Tibial nerve (tissue), 4 donors: ENCODE measurements at places on chromosomes 11 and 22. TPM values are rescaled to one million over a fixed set of nuclear protein-coding genes. Genes with fewer than 3 reads are reported as not detected.
A peak's percentile ranks its signal among the peaks of the same experiment; 100 is the strongest.

DNA sequence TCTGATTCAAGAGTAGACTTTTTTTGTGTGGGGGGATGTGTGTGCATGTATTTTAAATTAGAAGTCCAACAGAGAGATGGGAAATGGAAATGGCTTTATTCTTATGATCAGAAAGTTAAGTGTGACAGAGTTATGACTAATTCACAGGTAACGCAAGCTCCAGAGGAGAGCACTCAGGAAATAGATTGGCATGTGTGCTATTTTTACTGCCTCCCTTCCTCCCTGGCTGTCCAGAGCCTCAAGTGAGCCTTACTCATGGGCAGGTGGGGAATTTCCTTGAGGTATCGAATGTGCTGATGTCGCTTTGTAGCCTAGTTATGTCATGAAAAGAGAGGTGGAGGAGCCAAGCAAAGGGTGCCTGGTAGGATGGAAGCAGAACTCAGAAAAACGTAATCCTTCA lies 70.3 kb upstream of the BDNF start:
- no peaks in the 10 kb centered on the region for H3K4me1 ChIP-seq
- no peak overlapping the region for H3K4me3 ChIP-seq
- H3K27me3 ChIP-seq: no peaks in the 10 kb centered on the region
- no peaks in the 10 kb centered on the region for H3K36me3 ChIP-seq
- no peak for DNase-seq

DNA sequence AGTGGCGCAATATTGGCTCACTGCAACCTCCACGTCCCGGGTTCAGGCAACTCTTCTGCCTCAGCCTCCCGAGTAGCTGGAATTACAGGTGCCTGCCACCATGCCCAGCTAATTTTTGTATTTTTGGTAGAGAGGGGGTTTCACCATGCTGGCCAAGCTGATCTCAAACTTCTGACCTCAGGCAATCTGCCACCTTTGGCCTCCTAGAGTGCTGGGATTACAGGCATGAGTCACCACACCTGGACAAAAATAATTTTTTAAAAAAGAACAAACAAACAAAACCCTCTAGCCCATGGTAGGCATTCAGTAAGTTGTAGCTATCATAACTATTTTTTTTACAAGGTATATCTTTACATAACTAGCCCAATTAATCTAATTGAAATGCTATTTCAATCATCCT lies 73.9 kb upstream of the CAPRIN1 start:
- H3K4me1 ChIP-seq: no peaks in the 10 kb centered on the region
- DNase-seq: no peak
- H3K27me3 ChIP-seq: no peaks in the 10 kb centered on the region
- H3K27ac ChIP-seq: no peak overlapping the region

GRCh38 chr11:113977701-113978100 lies 2.8 kb downstream of the HTR3A start:
- no peak overlapping the region for H3K27ac ChIP-seq
- no peak for DNase-seq
- H3K4me1 ChIP-seq: peaks cover 9% of the 10 kb centered on the region
- no peak overlapping the region for H3K4me3 ChIP-seq

- no peak for DNase-seq
- no peaks in the 10 kb centered on the region for H3K27me3 ChIP-seq
- no peak overlapping the region for H3K4me3 ChIP-seq
- peak overlapping the region; percentile 87 for H3K27ac ChIP-seq
These were observed 81.9 kb upstream of the PICALM start for GRCh38 chr11:86150847-86151173.

DNA sequence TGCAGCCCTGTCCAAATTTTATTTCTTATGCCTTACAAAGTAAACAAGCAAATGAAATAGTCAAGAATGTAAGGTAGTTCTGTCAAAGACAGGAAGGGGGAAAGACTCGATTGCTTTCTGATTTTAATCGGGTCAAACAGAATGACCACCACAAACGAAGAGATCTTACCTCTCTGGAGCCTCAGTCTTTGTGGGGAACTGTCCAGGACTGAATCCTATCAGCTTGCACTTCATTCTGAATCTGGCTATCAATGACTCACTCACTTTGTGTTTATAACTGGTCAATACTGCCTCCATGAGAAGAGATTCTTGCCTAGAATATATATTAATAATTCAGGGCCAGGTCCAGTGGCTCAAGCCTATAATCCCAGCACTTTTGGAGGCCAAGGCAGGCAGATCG lies 17.2 kb downstream of the MSANTD2 start:
- DNase-seq: no peak
- H3K36me3 ChIP-seq: no peaks in the 10 kb centered on the region
- H3K4me3 ChIP-seq: no peak overlapping the region
- H3K4me1 ChIP-seq: no peaks in the 10 kb centered on the region

GRCh38 chr22:37474447-37475090 lies 11.6 kb downstream of the MFNG start:
- H3K27me3 ChIP-seq: no peaks in the 10 kb centered on the region
- no peak overlapping the region for H3K4me3 ChIP-seq
- no peak for DNase-seq
- H3K27ac ChIP-seq: no peak overlapping the region
- peaks cover 18% of the 10 kb centered on the region for H3K36me3 ChIP-seq

GRCh38 chr11:2580571-2581001 lies 119.2 kb downstream of the KCNQ1OT1 start:
- no peaks in the 10 kb centered on the region for H3K36me3 ChIP-seq
- no peak overlapping the region for H3K27ac ChIP-seq
- no peaks in the 10 kb centered on the region for H3K4me1 ChIP-seq

GRCh38 chr11:131186629-131187101 lies 183.8 kb upstream of the NTM start:
- no peak for DNase-seq
- no peaks in the 10 kb centered on the region for H3K36me3 ChIP-seq
- H3K4me3 ChIP-seq: no peak overlapping the region
- H3K27ac ChIP-seq: no peak overlapping the region
- no peaks in the 10 kb centered on the region for H3K4me1 ChIP-seq

DNA sequence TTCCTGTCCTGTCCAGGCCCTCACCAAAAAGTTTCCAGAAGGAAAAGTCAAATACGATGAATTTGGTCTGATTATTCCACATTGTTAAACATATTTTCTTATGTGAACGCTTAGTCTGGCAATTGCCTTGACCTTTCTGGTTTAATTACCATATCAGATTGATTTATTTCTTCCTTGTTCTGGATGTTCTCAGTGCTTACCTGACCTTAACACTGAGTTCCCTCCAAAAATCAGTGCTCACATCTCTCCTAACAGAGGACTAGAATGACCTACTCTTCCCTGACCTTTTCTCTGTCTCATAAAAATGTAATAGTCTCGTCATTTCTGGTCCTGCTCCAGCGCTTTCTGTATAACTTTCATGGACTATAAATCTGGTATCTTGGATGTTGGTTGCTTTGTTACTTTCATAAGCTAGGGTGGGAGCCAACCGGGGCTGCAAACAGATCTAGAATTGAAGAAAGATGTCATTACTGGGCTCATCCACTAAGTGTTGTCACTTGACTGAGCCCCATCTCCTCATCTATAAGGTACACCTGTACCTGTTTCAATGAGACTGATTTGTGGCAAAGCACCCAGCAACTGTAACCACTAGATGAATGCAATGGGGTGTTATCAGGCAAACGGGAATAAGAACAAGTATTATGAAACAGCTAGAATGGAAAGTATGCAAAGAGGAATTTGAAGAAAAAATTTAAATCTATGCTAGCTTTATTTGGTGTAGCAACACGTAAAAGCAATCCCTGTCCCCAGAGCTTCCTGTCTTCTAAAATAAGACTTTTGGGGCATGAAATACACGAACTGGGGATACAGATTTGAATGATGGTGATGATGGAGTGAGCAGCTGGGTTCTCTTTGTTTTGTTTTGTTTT lies 2.4 kb downstream of the FADS2 start:
- H3K4me3 ChIP-seq: no peak overlapping the region
- H3K27ac ChIP-seq: peak overlapping the region; percentile 86
- H3K36me3 ChIP-seq: no peaks in the 10 kb centered on the region
- DNase-seq: peak; percentile 30
- H3K27me3 ChIP-seq: no peaks in the 10 kb centered on the region
- H3K4me1 ChIP-seq: peaks cover 39% of the 10 kb centered on the region

GRCh38 chr11:125923012-125923579 lies 18.8 kb downstream of the DDX25 start:
- no peaks in the 10 kb centered on the region for H3K36me3 ChIP-seq
- no peaks in the 10 kb centered on the region for H3K27me3 ChIP-seq
- H3K4me1 ChIP-seq: no peaks in the 10 kb centered on the region
- H3K4me3 ChIP-seq: no peak overlapping the region
- DNase-seq: peak; percentile 45

- peak within 1 kb of the TSS; percentile 86 for H3K4me3 ChIP-seq
- no peaks in the 10 kb centered on the region for H3K27me3 ChIP-seq
- no peaks in the 10 kb centered on the region for H3K4me1 ChIP-seq
- peak; percentile 89 for DNase-seq
- H3K27ac ChIP-seq: peak within 1 kb of the TSS; percentile 94
These were observed at the start of gene CEP164 for GRCh38 chr11:117327567-117328374. Gene CEP164 (plus strand): TSS chr11:117327854. CDS start chr11:117338587, 10,733 bp downstream.

GRCh38 chr11:123034597-123034996 lies 27.3 kb downstream of the HSPA8 start:
- H3K27ac ChIP-seq: no peak overlapping the region
- no peak for DNase-seq
- H3K36me3 ChIP-seq: no peaks in the 10 kb centered on the region
- H3K4me1 ChIP-seq: no peaks in the 10 kb centered on the region

DNA sequence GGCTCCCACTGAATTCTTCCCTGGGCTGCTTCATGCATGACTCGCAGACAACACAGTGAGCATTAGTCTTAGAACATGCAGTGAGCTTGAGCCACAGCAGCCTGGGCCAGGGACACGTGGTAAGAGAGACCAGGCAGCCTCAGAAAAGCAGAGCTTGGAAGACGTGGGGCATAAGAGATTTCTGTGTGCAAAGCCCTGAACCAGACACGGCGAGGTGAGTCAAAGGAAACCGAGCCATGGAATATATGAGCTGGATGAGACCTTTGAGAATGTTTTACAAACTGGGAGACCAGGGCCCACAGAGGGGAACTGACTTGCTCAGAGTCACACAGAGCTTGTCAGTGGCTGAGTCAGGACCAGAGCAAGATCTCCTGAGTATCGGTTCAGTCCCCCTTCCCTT lies 8.5 kb upstream of the FXYD6 start:
- H3K4me3 ChIP-seq: no peak overlapping the region
- no peaks in the 10 kb centered on the region for H3K4me1 ChIP-seq
- peaks cover 6% of the 10 kb centered on the region for H3K27me3 ChIP-seq
- DNase-seq: no peak
- H3K36me3 ChIP-seq: no peaks in the 10 kb centered on the region

DNA sequence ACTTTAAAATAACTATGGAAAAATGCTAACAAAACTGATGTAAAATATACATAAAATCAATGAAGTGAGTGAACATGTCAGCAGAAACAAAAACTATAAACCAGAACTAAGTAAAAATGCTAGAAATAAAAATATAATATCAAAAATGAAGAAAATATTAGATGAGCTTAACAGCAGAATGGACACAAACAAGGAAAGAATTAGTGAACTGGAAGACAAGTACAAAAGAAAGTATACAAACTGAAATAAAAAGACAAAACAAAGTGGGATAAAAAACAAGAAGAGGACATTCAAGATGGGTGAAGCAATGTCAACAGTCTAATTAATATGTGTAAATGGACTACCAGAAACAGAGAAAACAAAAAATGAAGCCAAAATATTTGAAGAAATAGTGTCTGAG lies 339.2 kb downstream of the NXPE2 start:
- H3K4me1 ChIP-seq: no peaks in the 10 kb centered on the region
- DNase-seq: no peak
- H3K27ac ChIP-seq: no peak overlapping the region
- H3K27me3 ChIP-seq: no peaks in the 10 kb centered on the region
- H3K4me3 ChIP-seq: no peak overlapping the region
- H3K36me3 ChIP-seq: no peaks in the 10 kb centered on the region

DNA sequence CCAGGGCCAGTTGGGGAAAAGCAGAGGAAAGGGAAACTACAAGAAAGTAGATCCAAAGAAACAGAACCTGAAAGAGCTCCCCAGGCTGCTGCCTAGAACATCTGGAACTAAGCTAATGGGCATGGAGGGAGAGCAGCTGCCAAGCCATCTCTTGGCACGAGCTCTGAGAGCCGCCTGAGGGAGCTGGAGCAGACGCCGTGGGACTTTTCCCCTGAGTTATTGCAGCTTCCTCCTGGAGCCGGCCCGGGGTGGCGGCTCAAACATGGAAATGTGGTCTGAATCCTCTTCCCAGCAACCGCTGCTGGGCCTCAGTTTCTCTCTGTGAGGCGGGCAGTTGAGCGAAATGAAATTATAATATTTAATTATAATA lies 41.8 kb downstream of the LIF start:
- H3K4me3 ChIP-seq: no peak overlapping the region
- H3K27me3 ChIP-seq: no peaks in the 10 kb centered on the region
- no peaks in the 10 kb centered on the region for H3K36me3 ChIP-seq
- H3K4me1 ChIP-seq: peaks cover 28% of the 10 kb centered on the region
- peak overlapping the region; percentile 84 for H3K27ac ChIP-seq

GRCh38 chr11:35541621-35542375 lies 16.4 kb upstream of the PAMR1 start:
- no peaks in the 10 kb centered on the region for H3K27me3 ChIP-seq
- H3K4me1 ChIP-seq: peaks cover 31% of the 10 kb centered on the region
- H3K36me3 ChIP-seq: no peaks in the 10 kb centered on the region

GRCh38 chr11:130213143-130213978 lies 53.8 kb downstream of the ST14 start:
- H3K27ac ChIP-seq: no peak overlapping the region
- H3K4me3 ChIP-seq: no peak overlapping the region
- no peaks in the 10 kb centered on the region for H3K36me3 ChIP-seq
- no peaks in the 10 kb centered on the region for H3K4me1 ChIP-seq
- DNase-seq: no peak
- peaks cover 9% of the 10 kb centered on the region for H3K27me3 ChIP-seq

GRCh38 chr11:70029861-70030380 lies 48.2 kb upstream of the ANO1 start:
- H3K36me3 ChIP-seq: no peaks in the 10 kb centered on the region
- no peak overlapping the region for H3K27ac ChIP-seq
- H3K4me1 ChIP-seq: no peaks in the 10 kb centered on the region
- no peaks in the 10 kb centered on the region for H3K27me3 ChIP-seq
- no peak for DNase-seq

DNA sequence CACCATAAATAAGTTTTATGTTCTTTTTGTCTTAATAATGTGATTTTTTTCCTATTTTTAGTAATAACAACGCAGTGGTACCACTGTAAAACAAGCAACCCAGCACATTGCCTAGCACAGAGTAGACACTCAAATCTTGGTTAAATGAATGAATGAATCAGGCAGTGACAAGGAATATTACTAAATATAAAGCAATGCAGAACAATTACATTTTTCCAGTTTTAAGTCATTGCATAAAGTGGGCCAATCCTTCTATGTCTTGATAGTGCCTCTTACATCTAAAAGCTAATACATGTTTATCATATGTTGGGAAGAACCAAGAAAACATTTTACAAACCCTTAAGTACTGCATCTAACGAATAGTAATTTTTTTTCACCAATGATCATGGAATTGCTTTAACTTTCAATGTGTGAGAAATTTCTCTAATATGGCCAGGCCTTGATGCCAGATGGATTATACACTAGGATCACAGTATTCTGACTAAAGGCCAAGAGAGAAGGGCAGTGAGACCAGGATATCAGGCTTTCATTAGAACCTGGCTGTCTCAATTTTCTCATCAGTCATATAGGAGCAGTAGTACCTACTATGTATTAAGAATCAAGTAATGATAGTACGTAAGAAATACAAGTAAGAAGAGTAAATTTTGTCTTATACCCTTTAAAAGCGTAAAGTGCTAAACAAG lies 88.5 kb downstream of the TRIM44 start:
- no peaks in the 10 kb centered on the region for H3K4me1 ChIP-seq
- DNase-seq: no peak
- no peaks in the 10 kb centered on the region for H3K27me3 ChIP-seq
- no peak overlapping the region for H3K27ac ChIP-seq

Gene GALNT18
- total RNA-seq: 27.8 TPM

Gene LRP4
- total RNA-seq: 55.1 TPM

Gene NDUFS3
- 65.4 TPM for total RNA-seq

Gene MCAM
- 793 TPM for total RNA-seq

Gene DDI1
- total RNA-seq: not detected

Gene CARS1
- total RNA-seq: 36.9 TPM
